ENCODE measurements at places on chromosomes 7 and 10.
A peak's percentile ranks its signal among the peaks of the same experiment; 100 is the strongest.

- no peak for DNase-seq
Observed at GRCh38 chr10:3828404-3829155, 43.6 kb upstream of the KLF6 start.

DNA sequence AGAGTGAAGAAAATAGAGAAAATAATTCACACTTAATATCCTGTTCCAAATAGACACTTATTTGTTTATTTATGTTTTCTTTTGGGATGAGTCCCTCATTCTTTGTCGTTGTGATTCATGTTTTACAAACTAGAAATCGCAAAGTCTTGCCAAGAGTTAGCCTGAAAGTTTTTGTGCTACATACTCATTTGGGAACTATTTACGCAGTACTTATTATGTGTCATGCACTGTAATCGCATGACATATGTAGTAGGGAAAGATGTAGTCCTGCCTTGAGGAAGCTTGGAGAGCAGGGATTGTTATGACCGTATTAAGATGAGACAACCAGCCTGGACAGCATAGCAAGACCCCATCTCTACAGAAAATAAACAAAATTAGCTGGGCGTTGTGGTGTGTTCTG, 189.3 kb downstream of the ABCA13 start:
- DNase-seq = no peak

GRCh38 chr10:121317374-121317773, 280.9 kb downstream of the FGFR2 start:
- no peak for DNase-seq

GRCh38 chr10:34589275-34589674, 225.8 kb downstream of the PARD3 start:
- DNase-seq = no peak

DNA sequence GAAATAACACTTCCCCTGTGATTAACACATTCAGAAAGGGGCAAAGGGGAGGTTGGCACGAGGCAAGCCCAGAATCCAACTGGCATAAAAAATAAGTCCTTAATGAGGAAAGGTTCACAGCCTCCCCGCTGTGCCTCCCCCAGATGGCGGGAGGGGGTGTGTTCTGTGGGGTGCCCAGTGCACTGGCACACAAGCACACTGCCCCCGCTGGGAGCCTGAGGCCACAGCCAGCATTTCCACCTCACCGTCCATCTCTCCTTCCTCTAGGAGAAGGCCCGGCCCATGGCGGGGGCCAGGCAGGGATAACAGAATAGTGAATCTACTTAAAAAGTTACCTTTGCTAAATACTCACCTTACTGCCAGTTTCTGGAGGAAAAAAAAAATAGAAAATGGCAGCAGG, 43.2 kb downstream of the PRKAG2 start:
- DNase-seq = no peak

- DNase-seq = peak; percentile 73
Observed at GRCh38 chr7:72405418-72405817, 6.7 kb downstream of the CALN1 start.

GRCh38 chr10:50855015-50855414, 30.4 kb downstream of the A1CF start:
- DNase-seq = no peak

- no peak for DNase-seq
Observed at GRCh38 chr7:136062625-136063325, 85.6 kb upstream of the MTPN start.

Data from CD4-positive, alpha-beta T cell treated with Interleukin-1 beta for 1 hour (primary cell).